ENCODE measurements at places on chromosomes 13 and 19.

DNA sequence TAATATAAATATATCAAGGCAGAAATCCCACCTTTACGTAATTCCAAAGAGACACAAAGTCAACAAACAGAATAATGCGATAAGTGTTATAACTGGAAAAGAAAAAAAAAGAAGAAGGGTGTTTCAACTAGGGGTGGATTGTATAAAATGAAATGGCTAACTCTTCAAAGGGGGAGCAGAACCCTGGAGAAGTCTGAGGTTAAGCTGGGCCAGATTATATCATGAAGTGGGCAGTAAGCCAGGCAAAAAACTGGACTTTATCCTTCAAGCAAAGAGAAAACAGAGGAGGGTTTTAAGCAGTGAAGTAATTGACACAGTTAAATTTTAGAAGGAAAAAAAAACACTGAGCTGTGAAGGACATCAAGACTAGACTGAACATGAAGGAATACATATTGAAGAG lies 41.9 kb downstream of the TBC1D4 start:
- no peak for DNase-seq

GRCh38 chr19:42333975-42334696 lies 8.7 kb downstream of the MEGF8 start:
- DNase-seq: no peak

GRCh38 chr19:5955636-5955935 lies 22.4 kb downstream of the RANBP3 start:
- no peak for DNase-seq

- DNase-seq: no peak
Measured at GRCh38 chr19:6103894-6104293, 6.4 kb downstream of the RFX2 start.

DNA sequence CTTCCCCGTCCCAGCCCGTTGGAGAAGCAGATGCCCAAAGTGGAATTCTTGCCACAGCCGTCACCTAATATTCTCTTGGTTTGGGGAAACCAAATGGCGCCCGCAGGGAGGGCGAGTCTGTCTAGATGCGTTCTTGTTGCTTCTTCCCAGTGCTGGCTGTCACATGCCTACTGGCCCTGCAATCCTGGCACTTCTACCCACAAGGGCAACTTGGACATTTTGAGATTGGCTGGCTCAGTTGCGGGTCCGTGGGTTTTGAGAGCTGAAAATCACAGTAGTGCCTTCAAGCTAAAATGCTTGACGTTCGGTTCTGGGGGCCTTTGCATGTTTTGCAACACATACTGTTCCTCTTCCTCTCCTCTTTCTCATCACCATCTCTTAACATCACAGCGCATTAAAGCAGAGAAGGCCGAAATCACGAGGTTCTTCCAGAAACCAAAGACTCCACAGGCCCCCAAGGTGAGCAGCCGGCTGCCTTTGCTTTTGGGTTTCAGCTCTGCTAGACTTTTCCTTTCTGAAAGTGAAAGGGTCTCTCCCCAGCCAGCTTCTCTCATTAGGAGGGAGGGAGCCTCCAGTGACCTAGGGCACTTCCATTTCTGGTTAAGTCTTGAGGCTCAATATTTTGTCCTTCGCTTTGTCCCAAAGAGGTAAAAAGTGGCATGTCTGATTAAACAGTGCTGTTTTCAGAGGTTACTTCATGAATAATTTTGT lies 21.1 kb downstream of the CHAF1A start:
- no peak for DNase-seq

DNA sequence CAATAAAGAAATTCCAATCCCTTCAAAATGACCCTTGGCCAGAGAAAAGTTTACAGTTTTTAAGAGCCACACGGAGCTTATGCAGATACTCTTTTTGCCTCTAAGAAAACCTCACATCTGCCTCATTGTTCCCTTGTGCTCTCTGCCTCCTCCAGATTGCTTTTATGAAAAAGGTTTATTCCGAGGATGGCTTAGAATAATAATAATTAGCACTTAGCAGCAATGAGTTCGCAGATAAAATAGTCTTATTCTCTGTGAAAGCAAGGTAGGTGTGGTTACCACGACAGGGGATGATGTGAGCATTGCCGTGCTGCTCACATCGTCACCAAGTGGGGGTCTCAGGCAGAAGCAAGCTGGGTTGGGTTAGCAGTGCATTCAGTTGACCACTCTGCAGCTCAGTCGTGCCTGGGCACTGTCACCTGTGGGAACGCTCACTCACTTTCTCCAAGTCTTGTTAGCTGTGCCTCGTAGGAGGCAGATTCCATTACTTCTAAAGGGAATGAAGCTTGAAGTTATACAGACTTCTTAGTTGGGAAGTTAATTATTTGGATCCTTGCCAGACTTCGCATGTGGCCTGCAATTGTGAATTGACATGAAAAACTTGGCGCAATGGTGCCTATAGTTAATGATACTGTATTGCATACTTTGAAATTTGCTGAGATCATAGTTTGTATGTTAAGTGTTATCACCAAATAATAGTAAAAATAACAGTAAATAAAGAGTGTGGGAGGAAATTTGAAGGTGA lies 157.2 kb downstream of the MYO16 start:
- no peak for DNase-seq

DNA sequence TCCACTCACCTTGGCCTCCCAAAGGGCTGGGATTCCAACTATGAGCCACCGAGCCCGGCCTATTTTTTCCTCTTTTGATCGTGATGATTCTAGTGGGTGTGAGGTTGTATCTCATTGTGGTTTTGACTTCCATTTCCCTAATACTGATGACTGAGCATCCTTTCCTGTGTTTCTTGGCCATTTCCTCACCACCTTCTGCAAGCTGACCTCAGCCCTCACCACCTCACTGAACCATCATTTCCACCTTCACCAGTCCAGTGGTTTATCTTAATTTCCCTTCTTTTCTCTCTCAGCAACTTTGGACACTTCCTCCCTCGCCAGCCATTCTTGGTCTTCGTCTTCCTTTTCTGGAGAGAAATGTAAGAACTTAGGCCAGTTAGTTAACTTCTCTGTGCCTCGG lies 13.0 kb upstream of the BICRA start:
- DNase-seq: no peak

DNA sequence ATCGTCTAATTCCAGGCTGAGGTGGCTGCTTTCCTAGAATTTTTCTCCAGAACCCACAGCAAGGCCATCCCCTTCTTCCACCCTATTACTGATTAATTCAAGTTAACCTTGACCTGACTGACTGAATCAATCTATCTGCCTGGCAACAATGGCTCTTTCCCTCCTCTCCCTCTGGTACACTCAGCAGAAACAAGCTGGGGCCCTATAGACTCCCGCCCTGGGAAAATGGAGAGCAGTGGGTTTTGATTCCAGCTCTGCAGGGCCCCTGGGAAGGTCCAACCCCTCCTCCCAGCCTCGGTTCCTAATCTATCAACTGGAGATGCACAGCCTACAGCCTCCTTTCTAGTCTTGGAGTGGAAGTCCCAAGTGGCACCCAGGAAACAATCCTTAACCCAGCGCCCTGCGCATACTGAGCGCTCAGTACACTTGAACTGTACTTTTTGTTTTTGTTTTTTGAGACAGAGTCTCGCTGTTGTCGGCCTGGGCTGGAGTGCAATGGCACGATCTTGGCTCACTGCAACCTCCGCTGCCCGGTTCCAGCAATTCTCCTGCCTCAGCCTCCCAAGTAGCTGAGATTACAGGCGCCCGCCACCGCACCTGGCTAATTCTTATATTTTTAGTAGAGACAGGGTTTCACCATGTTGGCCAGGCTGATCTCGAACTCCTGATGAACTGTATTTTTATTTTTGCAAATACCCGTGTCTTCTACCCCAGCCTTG lies 5.2 kb upstream of the C3 start:
- no peak for DNase-seq

DNA sequence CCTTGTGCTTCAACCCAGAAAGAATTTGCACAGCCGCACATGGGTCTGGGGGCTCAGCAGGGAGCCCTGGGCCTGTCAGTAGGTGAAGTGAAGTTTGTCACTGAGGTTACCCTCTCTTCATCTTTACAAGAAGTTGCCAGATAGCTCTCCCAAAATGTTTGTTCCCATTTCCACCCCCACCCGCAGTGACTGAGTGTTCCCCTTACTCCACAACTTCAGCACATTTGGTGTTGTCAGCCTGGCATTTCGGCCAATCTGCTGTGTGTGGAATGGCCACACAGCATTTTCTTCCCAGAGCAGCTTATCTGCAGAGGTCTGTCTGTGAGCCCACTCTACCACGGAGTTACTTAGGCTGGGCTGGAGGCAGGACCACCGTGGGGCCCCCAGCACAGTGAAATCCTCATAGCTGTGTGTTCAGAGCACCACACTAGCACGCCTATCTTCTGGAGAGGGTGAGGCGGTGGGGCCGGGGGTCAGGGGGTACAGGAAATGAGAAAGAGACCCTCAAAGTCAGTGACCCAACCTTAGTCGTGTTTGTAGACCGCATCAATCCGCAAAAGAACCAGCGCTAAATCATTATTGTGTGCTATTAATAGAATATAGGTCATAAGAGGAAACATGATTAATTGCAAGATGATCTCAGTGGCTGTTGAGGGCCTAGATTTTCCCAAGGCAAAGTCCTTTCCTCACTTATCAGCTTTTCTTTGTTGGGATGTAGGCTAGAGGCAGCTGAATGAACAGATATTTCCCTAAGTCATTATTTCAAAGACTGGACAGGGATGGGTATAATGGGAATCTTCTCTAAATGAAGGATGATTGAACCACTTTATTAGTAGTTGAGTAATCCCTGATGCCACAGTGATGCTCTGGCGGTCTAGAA lies 116.0 kb downstream of the SIPA1L3 start:
- DNase-seq: no peak

DNA sequence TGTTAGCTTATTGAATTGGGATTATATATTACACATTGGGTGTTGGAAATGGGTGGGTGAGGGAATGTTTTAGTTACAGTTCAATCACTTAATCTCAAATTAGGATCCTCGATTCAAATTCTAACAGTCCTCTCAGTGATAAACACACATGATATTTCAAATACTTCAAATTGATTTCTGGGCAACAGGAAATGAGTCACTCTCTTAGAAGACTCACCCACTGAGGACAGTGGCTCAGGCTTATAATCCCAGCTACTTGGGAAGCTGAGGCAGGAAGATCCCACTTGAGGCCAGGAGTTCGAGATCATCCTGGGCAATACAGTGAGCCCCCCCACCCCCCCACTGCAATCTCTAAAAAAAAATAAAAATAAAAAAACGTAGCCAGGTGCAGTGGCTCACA lies 435.3 kb downstream of the KLF12 start:
- DNase-seq: no peak

All from stimulated activated CD4-positive, alpha-beta T cell treated with anti-CD3 and anti-CD28 coated beads, Interleukin-12 subunit alpha, Interleukin-12 subunit beta, amount 100 ng/mL, for 48 hours (primary cell).